ENCODE measurements at places on chromosomes 1 and 21. TPM values are rescaled to one million over a fixed set of nuclear protein-coding genes. Genes with fewer than 3 reads are reported as not detected.

GRCh38 chr1:2314803-2315673, 76.3 kb downstream of the MORN1 start:
- peak; percentile 75 for DNase-seq

- peak; percentile 22 for DNase-seq
These were observed 686 bp downstream of the MIIP start for GRCh38 chr1:12019858-12020509.

Gene SUSD4
- total RNA-seq = 2.5 TPM

Gene CELA3A
- total RNA-seq = not detected

DNA sequence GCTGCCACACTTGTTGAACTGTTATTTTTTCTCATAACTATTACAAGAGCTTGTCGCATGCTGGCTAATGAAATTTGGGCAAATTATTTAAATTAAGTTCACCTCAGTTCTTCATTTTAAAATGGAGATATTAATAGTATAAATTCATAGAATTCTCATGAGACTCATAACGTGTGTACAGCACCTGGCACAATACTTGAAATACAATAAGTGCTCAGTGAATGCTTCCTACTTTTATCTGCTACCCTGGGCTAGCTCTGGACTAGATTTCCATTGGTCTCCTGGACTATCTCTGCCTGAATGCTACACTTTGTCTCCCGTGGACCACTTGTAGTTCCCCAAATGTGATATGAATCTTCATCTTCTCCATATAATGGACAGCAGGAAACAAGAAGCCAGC, 919 bp downstream of the SLAMF6 start:
- no peak for DNase-seq

- no peak for DNase-seq
These were observed 368.5 kb downstream of the RPS6KC1 start for GRCh38 chr1:213419401-213420030.

Gene OR6N1
- not detected for total RNA-seq

DNA sequence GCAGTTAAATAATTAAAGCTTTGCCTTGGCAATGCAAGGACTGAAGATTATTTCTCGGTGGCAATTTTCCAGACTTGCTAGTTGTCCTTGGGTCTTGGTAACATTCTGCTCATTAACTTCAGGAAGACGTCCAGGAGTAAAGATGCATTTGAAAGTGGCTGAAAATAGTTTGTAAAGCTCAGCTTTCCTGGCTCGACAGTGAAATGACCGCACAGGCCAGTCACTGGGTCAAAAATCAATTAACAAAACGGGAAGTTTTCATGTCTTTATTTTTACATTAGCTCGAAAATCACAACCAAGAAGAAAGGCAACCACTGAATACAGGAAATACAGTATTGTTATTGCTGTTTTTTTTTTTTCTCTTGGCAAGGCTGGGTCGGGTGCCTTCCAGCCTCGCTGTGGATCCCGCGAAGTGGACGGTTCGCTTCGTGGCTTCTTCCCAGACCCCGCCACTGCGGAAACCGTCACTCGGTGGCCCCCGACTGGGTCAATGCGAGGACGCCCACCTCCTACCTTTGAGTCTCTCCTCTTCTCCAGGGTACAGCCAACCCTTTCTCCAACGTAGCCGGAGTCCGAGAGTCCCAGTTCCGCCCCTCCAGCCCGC, 479 bp upstream of the SNX7 start:
- no peak for DNase-seq

- no peak for DNase-seq
These were observed 25.2 kb downstream of the ARHGEF10L start for GRCh38 chr1:17564458-17565393.

DNA sequence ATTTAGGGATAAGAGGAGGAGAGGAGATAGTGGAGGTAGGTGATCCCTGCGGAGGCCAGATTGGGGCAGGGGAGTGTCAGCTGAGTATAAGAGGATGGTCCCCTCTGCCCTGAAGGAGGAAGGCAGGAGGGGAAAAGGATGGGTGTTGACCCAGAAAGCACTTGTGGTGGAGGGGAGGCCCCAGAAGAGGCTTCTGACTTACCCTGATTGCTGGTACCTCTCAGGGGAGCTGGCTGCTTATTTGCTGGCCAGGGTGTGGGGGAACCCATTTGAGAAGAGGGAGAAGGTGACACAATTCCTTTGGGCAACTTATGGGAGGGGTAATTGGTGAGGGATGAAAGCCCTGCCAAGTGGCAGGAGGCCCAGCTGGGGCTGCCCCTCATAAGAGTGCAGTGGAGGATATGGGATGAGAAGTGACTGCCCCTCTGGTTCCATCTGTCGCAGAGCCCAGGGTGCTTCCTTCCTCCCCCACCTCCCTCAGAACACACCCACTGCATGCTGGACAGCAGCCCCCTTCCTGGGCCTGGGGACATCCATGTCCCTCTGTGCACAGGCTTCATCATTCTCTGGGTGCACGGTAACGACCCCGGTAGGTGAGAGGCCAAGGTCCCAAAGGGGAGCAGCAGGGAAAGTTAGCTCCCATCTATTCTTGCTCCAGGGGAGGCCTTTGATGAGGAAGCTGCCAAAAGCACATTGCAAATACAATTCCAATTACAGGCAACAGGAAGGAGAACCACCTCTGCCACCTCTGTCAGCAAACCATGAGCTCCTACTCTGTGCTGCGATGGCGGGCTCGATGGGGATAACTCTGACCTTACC, 1.4 kb upstream of the PCSK9 start:
- no peak for DNase-seq

GRCh38 chr1:65147424-65148177, 402 bp upstream of the AK4 start:
- peak; percentile 60 for DNase-seq
